ENCODE measurements at places on chromosomes 1 and 21.

GRCh38 chr1:185474440-185475149 is 157.6 kb upstream of the IVNS1ABP start:
- no peak for DNase-seq

DNA sequence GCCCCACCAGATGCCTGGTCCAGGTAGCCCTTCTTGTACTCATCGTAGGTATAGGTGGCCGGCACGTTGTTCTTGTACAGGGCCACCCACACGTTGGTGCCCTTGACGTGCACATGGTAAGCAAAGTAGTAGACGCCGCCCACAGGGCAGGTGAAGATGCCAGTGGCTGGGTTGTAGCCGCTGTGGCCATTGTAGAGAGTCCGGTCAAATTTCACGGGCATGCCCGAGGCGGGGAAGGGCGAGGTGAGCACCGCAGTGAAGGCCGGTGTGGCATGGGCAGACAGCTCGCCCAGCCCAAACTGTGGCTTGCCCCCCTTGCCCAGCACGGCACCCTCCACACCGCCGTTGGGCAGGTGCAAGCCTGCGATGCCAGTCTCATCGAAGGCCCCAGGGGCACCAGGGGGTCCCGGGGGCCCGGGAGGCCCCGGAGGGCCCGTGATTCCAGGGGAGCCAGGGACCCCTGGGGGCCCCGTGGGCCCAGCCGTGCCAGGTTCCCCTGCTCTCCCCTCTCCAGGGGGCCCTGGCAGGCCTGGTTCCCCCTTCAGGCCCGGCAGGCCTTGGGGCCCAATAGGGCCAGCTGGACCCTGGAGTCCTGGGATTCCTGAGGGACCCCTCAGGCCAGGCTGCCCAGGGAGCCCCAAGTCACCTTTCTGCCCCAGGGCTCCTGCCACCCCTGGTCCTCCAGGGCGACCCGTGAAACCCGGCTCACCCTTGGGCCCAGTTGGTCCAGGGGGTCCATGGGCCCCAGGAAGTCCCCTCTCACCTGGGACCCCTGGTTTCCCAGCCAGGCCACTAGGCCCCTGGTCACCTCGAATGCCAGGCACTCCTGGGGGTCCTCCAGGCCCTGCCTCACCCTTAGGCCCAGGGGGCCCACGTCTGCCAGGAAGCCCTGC is 9.2 kb downstream of the ADPRS start:
- DNase-seq: no peak

- no peak for DNase-seq
Observed at GRCh38 chr1:229716069-229716468, 90.0 kb downstream of the URB2 start.

DNA sequence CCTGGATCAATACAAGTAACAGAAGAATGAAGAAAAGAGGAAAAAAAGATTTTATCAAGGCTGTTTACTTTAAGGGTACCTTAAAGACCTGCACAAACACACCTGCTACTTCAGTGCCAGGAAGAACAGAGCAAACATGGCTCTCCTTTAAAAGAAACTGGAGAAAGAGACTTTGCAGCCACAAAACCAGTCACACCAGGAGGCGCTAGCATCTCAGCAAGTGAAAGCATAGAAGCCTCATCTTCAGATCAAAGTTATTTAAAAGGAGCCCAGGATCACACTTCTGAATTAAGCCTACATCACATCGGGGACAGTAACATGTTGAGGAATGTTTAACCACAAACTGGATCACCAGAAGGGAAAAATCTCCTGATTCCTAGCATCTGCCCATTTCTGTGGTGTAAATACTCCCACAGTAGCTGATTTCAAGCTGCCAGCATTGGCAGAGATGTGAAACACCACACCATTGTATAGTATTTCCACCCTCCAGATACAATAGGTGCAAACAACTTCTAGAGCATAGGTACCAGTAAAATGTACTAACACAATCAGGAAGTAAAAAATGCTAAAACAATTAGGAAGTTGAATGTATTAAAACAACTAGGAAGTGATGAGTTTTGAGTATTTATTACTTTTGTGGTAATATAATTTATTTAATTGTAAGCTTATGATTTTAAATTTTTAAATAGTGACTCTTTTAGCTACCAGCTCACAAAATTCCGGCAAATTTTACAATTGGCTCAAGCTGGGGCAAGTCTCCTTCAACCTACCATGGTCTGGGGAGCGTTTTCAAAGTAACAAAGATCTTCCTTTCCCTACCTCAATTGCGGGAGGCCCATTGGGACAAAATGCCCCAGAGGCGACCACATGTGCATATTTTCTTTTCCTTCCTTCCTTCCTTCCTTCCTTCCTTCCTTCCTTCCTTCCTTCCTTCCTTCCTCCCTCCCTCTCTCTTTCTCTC is 105.3 kb upstream of the CLDN14 start:
- DNase-seq: no peak

DNA sequence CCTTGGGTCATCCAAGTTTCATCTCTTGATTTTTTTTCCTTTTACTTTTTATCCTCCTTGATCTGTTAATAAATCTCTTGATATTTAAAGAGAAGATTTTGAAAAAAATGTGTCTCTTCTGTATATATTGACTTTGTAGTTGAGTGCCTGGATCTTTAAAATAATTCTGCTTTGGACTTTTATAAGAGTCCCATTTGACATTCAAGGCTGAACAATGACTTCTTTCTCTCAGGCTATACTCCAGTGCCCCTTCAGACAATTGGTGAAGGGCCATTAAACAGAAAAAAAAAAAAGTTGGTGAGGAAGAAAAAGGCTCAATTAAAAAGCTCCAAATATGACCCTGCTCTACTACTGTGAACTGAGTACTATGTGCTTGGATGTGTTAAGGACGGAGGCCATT is 40.9 kb upstream of the CITED4 start:
- no peak for DNase-seq

- DNase-seq: no peak
Observed at GRCh38 chr1:106515375-106515774, 541.1 kb upstream of the PRMT6 start.

DNA sequence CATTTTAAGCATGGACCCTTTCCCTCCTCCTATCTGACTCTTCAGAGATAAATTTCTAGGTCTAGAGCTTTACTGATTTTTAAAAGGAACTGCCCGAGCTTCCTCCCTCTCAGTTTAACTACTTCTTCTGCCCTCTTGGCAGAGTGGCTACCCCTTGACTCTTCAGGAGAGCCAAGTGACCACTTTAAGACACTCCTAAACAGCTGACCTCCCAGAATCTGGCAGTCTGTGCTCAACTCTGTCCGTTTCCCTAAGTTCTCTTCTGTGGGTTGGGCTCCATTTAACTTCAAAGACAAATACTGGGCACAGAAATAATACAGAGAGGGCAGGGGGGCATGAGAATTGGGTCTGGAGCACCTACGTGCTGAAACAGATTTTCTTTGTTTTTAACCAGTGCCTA is 196.3 kb upstream of the FOXD3 start:
- no peak for DNase-seq

DNA sequence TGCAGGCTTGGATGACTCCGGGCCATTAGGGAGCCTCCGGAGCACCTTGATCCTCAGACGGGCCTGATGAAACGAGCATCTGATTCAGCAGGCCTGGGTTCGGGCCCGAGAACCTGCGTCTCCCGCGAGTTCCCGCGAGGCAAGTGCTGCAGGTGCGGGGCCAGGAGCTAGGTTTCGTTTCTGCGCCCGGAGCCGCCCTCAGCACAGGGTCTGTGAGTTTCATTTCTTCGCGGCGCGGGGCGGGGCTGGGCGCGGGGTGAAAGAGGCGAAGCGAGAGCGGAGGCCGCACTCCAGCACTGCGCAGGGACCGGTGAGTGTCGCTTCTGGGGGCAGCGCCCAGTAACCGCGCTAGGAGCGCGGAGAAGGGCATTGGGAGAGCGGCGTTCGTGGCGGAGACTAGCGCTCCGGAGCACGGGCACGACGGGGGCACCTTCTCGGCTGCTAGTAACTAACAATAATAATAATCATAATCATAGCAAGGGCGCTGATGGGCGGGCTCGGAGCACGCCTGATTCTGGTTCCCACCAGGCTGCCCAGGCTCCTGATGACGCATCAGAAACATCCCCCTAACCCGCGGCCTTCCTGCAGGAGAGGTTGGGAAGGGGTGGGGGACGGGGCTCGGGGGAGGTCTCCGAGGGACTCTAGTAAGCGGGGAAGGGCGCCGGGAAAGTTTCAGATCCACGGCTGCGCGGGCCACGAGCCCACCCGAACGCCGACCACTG is at the start of gene MX1:
Gene MX1, plus strand, starts transcription at position 286 of the 722 bp plus-strand sequence. CDS start 5,832 bp downstream, outside the sequence.
- DNase-seq: no peak

GRCh38 chr1:31752952-31753475 is 11.1 kb downstream of the ADGRB2 start:
- no peak for DNase-seq

DNA sequence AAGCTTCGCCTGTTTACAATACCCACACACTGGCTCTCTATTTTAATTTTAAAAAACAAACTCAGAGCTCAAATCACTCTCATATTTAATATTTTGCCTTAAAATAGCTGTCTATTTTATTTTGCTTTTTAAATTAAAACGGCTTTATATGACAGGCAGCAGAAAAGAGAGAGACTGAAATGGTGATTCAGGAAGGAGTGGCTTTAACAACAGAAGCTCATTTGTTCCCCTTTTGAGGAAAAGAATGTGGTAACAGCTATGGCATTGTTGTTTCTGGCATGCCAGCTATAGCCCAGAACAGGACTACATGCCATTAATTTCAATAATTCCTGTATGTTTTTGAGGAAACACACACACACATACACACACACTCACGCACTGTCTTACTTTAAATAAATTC is 234.2 kb upstream of the PTBP2 start:
- DNase-seq: no peak

DNA sequence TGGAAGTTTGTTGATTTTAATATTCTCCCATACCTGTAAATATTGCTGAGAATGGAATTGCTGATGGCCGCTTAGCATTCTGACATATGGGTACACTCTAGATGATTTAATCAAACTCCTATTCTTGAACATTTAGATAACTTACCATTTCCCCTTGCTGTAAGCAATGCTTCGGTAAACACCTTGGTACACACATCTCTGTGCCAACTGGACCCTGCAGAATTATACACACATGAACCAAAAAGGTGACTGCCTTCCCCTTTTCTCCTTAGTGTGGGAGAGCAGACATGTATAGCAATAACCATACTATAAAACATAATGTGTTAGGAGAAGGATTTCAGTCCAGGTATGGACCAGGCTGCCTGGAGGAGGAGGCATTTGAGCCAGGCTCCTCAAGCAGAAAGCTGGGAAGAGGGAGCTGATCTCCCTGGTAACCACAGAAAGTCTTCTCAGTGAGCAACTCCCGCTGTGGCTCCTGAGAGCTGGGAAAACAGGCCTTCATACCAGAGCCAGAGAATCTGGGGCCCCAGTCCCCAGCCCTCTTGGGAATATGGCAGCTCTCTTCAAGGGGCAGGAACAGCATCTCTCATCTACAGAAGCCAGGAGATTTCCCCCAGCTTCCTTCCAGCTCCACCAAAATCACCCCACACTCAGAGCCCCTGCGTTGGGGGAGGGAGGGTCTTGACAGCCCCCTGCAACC is 33.9 kb upstream of the CSF1 start:
- DNase-seq: no peak

DNA sequence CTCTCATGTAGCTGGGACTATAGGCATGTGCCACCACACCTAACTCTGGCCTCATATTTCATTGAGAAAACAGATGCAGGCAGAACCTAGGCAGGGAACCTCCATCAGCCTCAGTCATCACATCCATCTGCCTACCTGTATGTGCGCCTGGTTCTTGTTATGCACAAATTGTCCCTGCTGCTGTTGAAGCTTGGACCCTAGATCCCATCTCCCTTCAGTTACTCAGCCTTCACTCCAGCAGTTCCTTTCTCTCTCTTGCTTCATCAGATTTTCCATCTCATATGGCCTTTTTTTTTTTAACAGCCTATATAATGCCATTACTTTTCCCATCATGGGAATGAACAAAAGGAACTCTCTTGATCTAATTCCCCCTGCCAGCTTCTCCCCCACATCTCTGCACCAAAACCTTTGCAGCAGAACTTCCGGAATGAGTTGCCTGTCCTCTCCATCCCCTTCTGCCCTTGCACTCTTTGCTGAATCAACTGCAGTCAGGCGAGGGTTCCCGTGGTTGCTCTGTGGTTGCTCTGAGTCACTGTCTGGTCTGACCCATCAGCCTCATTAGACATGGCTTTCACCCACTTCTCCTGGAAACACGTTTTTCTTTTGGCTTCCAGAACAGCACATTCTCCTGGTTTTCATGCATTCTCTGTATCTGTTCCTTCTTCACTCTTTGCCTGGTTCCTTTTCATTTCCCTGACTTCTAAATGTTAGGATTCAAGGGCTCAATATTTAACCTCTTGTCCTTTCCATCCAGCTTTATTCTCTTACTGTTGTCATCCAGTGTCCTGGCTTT is 41.5 kb downstream of the UBE4B start:
- DNase-seq: no peak

DNA sequence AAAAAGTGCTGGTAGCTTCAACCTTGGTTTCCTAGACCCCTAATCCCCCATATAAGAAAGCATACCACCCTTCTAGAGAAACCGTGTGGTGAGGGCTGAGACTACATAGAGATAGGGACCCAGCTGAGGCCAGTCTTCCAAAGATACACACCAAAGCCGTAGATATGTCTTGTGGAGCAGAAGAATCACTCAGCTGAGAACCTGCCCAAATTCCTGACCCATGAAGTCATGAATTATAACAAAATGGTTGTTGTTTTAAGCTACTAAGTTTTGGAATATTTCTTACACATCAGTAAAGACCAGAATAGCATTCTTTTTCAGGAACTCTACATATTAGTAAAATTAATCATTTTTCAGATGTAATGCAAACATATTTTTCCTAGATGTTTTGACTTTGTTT is 3.3 kb upstream of the SNRPE start:
- DNase-seq: no peak

GRCh38 chr21:44450999-44451398 is 4.3 kb upstream of the LRRC3 start:
- DNase-seq: no peak
